ENCODE measurements at places on chromosomes 3 and 15.

DNA sequence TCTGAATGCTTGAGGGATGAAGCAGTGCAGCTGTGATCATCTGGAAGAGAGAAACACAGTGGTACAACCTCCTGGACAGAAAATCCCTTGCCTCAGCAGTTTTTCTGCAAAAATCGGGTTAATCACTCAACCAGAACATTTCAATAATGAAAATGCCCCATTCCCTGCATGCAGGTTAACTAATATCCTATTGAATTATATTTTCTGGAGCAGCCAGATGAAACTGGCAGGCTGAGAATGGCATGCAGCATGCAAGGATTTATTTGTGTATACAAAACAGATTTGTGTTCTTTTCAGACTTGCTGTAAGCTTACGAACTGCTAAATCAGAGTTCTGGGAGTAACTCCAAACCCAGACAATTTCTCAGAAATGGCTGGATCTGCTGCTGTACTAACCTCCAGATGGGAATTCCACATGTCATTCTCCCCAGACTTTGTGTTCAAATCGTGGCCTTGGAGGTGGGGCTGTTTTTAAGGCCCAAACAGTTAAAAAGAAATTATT, 39.1 kb downstream of the SLC9A9 start:
- DNase-seq: no peak

DNA sequence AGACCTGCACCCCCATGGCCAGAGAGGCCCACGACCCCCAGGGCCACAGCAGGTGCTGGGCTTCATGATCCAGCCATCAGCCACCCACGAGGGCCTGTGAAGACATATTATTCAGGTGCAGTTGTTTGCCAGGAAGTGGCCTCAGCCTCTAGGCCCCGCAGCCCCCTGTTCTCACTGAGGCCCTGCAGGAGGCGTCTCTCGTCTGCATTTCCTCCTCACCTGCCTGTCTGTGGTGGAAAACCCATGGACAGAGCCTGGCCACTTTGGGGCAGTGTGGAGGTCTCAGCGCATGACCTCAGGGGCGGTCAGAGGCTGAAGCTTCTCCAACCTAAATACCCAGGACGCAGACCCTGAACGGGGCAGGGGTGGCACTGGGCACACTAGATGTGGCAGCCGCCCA, 18.6 kb downstream of the UROC1 start:
- no peak for DNase-seq

DNA sequence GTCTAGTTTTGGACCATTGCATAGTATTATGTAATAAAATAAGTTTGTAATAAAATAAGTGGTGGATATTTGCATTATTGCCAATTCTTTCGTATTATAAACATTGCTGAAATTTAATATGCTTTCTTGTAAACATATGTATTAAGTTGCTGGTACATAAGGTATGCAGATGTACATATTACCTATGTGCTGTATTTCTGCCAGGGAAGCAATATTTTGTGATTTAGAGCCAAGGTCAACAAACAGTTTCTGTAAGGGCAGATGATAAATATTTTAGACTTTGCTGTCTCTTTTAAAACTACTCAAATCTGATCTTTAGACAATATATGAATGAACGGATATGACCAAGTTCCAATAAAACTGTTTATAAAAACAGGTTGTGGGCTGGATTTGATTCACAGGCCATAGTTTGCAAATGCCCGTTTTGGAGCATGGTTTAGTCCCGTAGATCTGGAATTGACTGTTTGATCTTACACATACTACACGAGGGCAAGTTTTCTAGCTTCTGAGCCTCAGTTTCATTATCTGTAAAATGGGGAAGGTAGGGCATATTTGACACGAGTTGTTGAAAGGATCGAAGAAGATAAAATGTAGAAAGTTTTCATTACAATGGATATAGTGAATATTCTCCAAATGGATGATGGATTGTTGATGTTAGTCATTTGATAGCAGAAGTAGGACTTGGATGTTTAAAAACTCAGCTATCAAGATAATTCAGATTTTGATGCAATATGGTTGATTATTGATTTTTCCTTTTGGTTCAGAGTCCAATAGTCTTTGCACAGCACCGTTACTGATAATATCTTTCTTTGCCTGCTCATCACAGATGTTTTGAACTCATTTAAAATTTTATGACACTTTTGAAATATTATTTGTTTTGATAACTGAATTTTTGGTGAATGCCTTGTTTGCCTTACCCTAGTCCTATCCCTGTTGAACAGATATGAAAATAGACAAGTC, 394.6 kb downstream of the FEZF2 start:
- no peak for DNase-seq

- DNase-seq: no peak
Measured at GRCh38 chr3:65745306-65745705, 293.4 kb downstream of the MAGI1 start.

DNA sequence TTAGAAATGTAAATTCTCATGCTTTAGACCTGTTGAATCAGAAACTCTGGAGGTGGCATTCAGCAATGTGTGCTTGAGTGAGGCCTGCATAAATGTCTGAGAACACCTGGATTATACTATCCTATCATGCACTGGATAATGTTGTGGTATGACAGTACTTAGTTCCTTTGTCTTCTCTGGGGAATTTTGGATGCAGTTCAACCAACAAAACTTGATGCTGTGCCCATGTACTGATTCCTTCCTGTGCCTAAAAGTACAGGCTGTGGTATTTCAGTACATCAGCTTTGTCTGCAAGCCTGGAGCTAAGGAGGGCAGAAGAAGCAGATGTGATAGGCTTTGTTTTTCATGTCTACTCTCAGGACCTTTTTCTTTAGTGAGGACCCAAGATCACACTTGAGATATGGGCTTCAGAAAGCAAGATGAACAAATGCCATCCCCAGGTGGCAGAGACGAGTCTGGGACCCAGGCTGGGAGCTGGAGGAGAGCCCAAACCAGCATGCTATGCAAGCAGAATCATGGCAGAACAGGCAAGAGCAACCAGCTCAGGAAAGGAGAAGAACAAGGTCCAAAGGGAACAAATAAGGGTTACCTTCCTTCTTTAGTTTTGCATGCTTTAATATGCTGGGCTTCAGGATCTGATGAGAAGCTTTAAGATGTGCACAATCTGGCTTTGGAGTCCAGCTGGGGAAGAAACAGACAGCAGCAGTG, 124.7 kb downstream of the MYRIP start:
- no peak for DNase-seq

- no peak for DNase-seq
Measured at GRCh38 chr3:16132190-16132589, 42.3 kb upstream of the GALNT15 start.

DNA sequence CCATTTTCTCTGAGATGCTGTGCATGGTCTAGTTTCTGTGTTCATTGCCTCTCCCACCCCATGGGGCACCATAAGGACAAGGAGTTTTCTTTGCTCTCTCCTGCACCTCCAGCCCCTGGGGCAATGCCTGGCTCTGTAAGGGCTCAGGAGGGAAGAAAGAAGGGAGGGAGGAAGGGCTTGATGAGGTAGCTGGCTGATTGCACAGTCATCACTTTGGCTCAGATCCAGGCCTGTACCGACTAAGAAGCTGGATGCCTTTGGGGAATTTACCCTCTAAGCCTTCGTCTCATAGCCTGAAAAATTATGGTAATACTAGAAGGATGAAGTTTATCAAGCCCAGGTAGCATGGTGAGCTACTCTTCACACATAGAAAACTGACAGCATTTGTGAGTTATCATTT, 382.9 kb downstream of the GABRG3 start:
- no peak for DNase-seq

GRCh38 chr3:146387566-146387965, 81.8 kb downstream of the PLSCR2 start:
- DNase-seq: no peak

DNA sequence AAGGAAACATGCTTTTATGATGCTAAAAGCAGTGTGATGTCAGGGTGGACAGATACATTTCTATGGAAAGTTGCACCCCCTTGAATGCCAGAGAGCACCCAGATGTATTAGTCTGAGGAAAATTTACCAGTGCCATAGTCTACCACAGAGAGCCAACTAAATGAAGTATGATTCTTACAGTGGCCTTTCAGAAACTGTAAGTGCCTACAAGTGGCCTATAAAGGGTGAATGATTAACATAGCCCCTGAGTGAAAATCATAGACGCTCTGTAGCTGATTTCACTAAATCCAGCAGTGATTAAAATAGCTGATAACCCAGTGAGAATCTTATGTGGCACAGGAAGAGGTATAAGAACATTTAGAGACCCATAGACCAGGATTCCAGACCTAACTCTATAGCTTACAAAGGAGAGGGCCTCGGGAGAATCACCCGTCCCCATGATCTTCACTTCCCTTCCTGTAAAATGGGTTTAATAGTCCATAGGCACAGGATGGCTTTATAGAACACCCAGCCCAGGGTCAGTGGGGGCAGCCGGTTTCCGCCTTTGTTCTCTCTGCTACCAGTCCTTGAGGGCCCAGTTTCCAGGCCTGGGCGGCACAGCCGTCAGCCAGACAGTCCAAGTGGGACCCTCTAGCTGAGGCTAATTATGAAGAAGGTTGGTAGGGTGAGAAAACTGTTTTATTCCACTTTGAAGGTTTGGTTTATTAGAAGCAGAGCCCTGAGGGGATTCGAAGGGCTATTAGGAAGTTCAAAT, 35.5 kb upstream of the CACNA2D3 start:
- no peak for DNase-seq

DNA sequence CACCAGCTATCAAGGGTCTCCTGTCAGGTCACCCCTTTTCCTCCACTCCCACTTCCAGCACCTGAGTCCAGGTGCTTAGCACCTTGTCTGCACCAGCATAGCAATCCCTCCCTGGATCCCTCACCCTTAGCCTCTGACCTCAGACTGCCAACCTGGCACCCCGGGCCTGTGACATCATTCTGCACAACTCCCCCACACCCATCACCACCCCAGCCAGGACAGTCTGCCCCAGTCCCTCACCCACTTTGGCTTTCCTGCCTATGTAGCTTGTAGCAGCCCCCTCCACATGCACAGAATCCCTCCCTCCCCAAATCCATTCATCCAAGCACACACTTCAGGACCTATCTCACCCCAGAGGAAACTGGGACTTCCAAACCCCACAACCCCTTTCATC, 819 bp upstream of the PLXNB1 start:
- DNase-seq: no peak

GRCh38 chr3:39207361-39208186, 15.2 kb upstream of the XIRP1 start:
- DNase-seq: no peak

DNA sequence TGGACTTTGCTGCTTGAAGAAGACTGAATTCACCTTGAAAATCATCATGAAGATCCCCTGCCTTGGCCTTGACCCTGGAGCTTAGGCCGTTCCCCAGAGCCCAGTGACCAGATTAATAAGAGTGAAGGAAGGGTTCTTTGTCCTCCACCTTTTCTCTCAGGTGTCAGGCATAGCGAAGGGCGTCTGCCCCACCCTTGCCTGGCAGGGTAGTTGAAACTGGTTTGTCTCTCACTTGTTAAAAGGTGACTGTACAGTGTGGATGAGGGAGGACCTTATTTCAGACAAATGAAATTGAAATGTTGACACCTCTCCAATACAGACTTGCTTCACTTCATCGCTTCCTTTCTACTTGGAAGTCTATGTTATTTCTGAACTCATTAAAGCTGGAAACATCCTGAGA, 223.7 kb upstream of the BHLHE40 start:
- DNase-seq: no peak

- DNase-seq: no peak
Measured at GRCh38 chr3:175965036-175965435, 1105.9 kb downstream of the NAALADL2 start.

DNA sequence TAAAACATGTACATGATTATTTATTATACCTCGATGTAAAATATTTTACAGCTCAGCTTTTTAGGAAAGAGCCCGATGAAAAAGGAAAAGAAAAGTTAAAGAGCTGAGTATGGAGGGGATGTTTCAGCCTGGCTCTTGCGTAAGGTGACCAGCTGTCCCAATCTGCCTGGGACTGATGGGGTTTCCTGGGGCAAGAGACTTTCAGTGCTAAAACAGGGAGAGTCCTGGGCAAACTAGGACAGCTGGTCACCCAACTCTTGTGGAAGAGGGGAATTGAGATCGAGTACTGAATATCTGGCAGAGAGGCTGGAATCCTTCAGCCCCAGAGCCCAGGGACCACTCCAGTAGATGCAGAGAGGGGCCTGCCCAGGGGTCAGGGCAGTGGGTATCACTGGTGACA, 21.0 kb downstream of the DUOX2 start:
- no peak for DNase-seq

DNA sequence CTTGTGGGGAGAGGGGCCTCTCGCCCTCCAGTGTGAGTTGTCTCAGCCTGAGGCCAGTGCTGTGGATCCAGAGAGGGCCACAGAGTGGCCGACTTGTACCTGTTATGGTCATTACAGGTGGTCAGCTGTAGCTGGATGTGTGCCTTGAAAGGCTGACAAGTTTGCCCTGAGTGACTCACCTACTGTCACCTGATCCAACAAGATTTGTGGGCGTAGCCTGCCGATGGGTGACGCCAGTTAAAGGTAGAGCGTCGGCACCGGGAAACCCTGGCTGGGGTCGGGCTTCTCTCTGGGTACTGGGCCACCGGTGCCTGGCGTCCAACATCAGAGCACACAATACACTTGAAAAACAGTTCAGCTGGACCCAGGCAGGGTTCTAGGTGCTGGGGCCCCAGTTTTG, 2.8 kb upstream of the ISG20 start:
- no peak for DNase-seq
